GF-D8 (cell line): ENCODE measurements at places on chromosomes 3 and 15.

GRCh38 chr15:84656972-84657371 is 1.0 kb downstream of the NMB start:
- no peak for DNase-seq

GRCh38 chr15:65399001-65399706 is 21.4 kb upstream of the IGDCC3 start:
- no peak for DNase-seq

- no peak for DNase-seq
Observed at GRCh38 chr3:98982351-98982750, 80.9 kb upstream of the DCBLD2 start.

- no peak for DNase-seq
Observed at GRCh38 chr3:124761250-124761796, 31.1 kb downstream of the UMPS start.

DNA sequence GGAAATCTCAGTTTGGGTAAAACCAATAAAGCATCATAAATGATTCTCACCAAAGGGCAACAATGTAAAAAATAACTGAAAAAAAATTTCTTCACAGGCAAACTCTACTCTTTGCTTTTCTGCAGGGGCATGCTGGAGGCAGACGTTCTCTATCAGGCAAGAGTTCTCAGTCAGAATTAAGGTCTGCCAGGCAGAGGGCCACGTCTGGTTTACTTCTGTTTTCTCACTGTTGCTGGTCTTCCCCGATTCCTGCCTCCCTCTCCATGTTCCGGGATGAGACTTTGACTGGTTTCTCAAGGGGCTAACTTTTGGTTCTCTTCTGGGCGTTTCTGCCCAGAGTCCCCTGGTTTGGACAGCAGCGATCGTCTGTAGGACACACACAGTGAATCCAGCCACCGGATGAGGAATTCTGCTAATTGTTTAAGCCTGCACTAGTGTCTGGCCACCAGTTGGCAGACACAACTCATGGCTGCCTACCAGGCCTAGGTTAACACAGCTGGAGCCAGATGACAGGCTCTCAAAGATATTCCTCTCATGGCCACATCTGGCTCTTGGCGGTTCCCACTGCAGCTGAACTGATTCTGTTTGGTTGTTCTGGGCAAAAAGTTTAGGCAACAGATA is 273.1 kb downstream of the FOXP1 start:
- DNase-seq, result no peak

GRCh38 chr3:179037351-179037750 is 34.3 kb downstream of the ZMAT3 start:
- no peak for DNase-seq

DNA sequence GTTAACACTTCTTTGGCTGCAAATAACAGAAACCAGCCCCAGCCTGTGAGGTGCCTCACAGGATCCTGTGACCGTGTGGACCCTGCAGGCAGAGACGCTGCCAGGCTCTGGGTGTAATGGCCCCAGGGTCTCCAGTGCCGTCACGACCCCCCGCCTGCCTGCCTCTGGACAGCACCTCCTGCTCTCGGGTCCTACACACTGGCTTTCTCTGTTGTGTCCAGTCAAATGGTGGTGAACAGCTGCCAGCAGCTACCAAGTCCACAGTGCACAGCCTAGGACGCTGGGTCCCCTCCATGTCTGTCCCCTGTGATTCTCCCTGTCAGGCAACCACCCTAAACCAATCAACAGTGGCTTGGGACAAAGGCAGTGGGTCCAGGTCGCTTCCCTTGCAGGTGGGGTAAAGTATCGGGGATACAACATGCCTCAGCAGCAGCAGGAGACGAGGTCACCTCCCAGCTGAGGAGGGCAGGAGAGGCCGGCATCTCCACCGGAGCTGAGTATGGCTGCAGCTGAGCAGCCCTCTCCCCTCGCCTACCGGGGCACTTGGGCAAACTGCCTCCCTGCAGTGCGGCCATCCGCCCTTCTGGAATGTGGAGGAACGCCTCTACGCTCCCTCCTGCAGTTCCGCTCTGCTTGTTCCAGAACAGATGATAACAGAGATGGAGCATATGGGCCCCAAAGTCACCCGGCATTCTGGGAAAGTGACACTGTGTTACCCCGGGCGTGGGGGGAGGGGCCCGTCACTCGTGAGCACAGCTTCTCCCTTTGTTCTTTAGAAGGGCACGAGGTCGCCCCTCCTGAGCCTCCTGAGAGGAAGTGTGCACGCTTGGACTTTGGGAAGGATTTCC is 21.1 kb upstream of the SKOR1 start:
- DNase-seq, result no peak

GRCh38 chr3:18425641-18426257 is 610 bp upstream of the SATB1 start:
- DNase-seq, result peak; percentile 72

- DNase-seq, result no peak
Observed at GRCh38 chr3:160393346-160394008, 5.5 kb downstream of the IFT80 start.

DNA sequence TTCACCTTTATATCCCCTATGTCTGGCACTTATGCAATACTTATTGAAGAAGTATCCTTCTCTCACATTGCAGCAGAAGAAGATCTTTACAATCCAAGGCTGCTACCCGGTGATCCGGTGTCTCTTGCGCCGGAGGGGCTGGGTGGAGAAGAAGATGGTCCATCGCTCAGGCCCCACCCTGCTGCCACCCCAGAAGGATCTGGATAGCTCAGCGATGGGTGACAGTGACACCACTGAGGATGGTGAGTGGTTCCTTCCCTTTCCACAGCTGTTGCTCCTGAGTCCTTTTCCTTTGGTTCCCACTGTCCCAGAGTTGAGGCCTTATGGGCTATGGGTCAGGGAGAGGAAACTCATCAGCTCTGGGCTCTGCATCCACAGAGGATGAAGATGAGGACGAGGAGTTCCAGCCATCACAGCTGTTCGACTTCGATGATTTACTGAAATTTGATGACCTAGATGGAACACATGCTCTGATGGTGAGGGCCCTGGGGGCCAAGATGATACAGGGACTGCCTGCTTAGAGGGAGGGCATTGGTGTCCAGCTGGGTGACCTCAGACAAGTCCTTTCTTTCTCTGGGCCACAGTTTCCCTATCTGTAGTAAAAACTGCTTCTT is 2.9 kb downstream of the TTLL3 start:
- DNase-seq, result no peak

DNA sequence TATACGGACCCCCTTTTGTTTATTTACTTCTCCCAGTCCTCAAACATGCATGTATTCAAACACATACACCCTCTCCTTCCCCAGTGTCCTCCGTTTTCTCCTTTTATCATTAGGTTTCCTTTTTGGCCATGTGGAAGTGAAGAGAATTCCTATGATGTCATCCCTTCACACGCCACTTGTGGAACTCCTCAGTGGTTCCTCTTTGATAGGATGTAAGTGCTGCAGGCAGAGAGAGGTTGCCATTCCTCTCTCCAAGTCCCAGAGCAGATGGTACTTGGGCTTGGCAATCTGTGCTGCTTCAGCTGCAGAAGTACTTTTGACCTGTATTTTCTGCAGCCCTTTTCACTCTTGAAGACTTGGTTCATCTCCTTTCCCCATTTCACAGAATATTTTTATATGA is 32.9 kb upstream of the CRTC3 start:
- no peak for DNase-seq

DNA sequence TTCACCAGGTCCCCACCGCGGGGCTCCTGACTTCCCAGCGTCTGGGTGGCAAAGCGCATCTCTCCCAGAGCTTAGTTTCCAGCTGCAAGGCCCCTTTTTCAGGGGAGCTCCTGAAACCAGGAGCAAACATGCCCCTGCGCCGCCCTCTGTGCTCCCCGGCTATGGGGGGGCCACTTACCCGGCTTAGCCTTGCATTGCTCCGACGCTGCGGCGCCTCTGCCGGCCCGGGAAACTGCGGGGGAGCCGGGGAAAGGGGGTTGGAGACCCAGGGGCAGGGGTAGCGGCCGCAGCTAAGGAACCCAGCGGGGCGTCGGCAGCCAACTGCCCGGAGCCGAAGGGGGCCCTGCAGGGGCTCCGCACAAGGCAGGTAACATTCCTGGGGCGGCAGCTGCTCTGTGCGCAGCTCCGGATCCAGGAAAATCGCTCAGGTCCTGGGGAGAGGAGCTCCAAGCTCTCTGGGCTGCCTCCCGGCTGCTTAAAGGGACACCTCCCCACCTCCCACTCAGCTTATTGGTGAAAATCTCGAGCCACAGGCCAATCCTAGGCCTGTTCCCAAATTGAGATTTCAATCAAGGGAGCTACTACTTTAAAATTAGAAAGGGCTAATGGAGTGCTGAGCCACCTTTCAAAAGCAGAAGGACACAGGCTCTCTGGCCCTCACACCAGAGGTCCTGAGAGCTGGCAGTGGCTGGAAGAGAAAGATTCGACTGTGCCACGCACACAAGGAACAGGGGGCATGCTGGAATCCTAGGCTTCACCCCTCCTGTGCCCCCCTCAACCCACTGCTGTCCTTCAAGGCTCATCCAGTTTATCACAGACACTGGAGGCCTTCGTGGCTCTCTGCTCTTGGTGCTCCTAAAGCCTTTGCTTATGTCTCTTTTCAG is 42.7 kb upstream of the PRICKLE2 start:
- DNase-seq, result no peak

GRCh38 chr3:48595526-48596121 is 495 bp upstream of the COL7A1 start:
- DNase-seq, result no peak

DNA sequence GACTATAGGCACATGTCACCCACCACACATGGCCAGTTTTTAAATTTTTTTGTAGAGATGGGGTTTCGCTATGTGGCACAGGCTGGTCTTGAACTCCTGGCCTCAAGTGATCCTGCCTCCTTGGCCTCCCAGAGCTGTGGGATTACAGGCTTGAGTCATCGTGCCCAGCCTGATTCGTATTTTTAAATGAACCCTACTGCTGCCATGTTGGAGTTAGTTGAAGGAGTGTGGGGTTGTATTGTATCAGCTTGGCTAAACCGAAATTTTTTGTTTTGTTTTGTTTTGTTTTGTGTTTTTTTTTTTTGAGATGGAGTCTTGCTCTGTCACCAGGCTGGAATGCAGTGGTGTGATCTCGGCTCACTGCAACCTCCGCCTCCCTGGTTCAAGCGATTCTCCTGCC is 11.8 kb upstream of the ZNF770 start:
- DNase-seq, result no peak

DNA sequence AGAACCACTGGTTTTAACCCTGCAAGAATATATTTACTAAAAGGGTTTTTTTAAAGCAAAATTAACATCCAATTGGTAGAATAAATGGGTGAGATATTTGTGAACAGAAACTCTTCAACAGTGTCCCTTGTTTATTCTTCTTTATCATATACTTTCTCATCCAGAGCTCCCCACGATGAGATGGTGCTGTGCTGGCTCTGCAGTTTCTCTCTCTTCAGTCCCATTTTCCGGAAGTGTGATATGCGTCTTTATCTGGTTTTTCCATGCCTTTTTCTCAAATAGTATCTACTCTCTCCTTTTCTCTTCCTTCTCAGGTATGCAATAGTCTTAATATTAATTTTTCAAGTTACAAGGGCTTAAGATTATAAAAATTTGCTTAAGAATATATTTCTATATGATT is 1.5 kb downstream of the EAF2 start:
- peak; percentile 16 for DNase-seq

DNA sequence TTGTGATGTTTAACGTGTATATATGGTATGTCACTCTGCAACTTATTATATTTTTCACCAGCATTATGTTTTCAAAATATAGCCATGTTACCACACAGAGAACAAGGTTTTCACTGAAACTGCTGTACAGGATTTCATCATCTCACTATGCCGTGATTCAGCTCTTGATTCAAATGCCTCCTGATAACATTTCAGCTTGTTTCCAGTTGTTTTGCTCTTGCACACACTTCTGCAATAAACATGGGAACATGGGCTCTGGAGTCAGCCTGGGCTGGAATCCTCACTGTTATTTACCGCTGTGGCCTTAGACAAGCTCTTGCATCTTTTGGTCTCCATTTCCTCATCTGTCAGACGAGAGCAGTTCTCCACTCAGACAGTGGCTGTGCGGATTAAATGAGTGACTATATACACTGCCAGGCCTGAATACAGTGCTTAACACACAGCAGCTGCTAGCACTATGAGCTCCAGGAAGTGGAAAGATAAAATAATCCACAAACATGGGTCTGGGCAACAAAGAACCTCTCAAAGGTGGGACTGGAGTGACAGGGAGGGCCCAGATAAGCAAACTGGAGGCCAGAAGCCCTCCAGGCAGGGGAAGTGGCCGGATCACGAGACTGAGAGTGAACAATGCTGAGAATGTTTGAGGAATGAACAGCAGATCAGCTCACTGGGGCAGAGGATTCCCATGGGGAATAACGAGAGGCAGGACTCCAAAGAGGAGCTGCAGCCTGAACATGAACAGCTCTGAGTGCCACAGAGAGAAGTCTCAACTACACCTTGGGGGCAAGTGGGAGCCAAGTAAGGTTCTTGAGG is 17.7 kb downstream of the NTRK3 start:
- no peak for DNase-seq

DNA sequence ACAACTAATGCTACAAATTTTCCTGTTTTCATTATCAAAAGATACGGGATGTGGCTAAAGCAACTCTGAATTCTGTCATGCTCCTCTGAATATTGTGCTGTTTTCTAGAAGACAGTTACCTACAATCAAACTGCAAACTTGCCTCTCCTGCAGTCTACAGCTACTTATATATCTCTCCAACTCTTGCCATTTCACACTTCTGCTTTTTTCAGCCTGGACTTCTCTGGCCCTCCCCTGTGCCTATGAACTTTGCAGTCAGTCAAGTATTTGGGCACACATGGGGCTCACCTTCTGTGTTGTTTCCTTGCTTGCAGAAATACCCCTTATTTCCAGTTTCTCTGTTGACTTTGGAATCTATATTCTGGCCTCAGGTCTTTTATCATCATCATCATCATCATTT is 575.6 kb downstream of the GRM7 start:
- DNase-seq, result no peak

DNA sequence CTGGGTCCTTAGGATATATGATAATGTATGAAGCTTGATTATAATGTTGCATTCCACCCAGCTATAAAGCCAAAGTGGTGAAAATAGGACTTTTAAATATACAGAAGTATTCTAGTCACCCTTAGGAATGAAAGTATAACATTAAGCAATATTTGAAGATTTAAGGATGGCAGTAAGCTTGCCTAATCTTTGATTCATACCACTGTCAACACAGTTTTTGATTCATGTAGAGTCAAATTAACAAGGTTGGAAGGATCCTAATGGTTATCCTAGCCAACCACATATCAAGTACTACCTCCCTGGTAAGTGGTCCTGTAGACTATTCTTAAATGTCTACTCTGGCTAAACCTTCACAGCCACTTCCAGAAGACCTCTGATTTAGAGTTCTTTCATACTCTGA is 18.6 kb downstream of the ARIH1 start:
- no peak for DNase-seq

GRCh38 chr15:50148362-50148963 is 29.4 kb upstream of the ATP8B4 start:
- DNase-seq, result no peak
